ENCODE measurements at places on chromosomes 5 and 9. TPM values are rescaled to one million over a fixed set of nuclear protein-coding genes. Genes with fewer than 3 reads are reported as not detected.

Gene FBP2
- not detected for total RNA-seq

Gene TRIM36
- total RNA-seq = 0.12 TPM

Gene PTGES
- total RNA-seq = 0.09 TPM

Gene ITGA2
- 3.5 TPM for total RNA-seq

Gene F2RL2
- total RNA-seq = not detected

DNA sequence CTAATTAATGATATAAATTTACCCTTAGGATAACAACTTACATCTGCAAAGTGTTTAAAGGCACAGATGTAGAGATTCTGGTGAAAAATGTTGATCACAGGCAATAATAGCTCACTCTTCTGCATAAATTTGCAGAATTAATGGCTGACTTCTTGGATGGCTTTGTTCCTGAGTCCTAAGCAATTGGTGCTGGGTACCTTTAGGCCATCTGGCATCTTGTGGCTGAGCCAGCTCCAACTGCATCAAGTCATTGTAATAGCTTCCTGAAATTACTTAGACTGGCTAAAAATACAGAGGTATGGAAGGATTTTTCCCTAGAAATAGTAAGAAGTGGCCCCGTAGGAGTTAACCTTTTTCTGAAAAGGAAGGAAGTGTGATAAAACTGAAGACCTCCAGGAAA lies 118.3 kb upstream of the MINAR2 start:
- H3K27ac ChIP-seq = no peak overlapping the region
- no peaks in the 10 kb centered on the region for H3K36me3 ChIP-seq
- H3K27me3 ChIP-seq = no peaks in the 10 kb centered on the region
- H3K4me1 ChIP-seq = no peaks in the 10 kb centered on the region
- no peak overlapping the region for H3K4me3 ChIP-seq

DNA sequence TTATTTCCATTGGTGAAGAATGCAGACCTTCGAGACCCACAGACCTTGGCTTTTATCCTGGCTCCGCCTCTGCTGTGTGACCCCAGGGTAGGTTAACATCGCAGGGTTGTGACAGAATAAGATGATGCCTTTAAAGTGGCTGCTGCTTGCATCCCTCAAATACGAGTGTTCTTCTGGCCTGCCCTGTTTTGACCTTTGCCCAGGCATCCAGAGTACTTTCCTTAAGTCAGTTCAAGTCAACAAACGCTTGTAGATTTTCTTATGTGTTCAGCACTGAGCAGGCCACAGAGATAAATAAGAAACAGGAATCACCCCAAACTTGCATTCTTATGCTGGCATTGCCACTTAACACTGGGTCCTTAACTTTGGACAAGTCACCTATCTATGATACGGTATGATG lies 50.2 kb downstream of the GPR21 start:
- H3K27me3 ChIP-seq = no peaks in the 10 kb centered on the region
- peaks cover 2% of the 10 kb centered on the region for H3K4me1 ChIP-seq
- no peak overlapping the region for H3K4me3 ChIP-seq
- no peak overlapping the region for H3K27ac ChIP-seq

- H3K4me1 ChIP-seq = no peaks in the 10 kb centered on the region
- DNase-seq = no peak
- no peaks in the 10 kb centered on the region for H3K36me3 ChIP-seq
- no peak overlapping the region for H3K27ac ChIP-seq
- H3K27me3 ChIP-seq = no peaks in the 10 kb centered on the region
- no peak overlapping the region for H3K4me3 ChIP-seq
Observed at GRCh38 chr5:61000887-61001286, 55.9 kb downstream of the NDUFAF2 start.

DNA sequence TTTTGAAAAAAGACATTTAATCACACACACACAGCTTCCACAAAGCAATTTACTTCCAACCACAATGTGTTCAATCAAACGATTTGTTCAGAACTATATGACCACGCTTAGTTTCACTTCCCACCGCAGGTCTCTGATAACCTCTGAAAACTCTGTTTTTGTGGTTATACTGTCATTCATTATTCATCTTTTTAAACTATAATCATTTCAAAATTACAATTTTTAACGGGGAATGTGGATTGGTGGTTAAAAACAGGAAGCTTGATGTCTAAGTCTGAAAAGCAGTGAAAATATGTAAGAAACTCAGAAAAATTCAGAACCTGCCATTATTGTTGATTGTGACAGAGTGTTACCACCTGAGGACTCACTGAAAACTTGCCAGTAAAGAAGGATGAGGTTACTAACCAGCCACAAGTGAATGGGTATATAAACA lies 12.7 kb upstream of the TMEM174 start:
- H3K27ac ChIP-seq = peak overlapping the region; percentile 49
- peaks cover 21% of the 10 kb centered on the region for H3K4me1 ChIP-seq
- peak; percentile 88 for DNase-seq

- no peak overlapping the region for H3K27ac ChIP-seq
- peaks cover 36% of the 10 kb centered on the region for H3K36me3 ChIP-seq
- H3K4me3 ChIP-seq = no peak overlapping the region
- no peaks in the 10 kb centered on the region for H3K27me3 ChIP-seq
Observed at GRCh38 chr9:129007766-129008468, 20.2 kb downstream of the SH3GLB2 start.

GRCh38 chr5:181043285-181044092 lies 3.4 kb downstream of the BTNL9 start:
- DNase-seq = no peak
- no peak overlapping the region for H3K4me3 ChIP-seq
- H3K27me3 ChIP-seq = peaks cover 17% of the 10 kb centered on the region
- H3K36me3 ChIP-seq = no peaks in the 10 kb centered on the region
- no peaks in the 10 kb centered on the region for H3K4me1 ChIP-seq

- H3K36me3 ChIP-seq = peaks cover 6% of the 10 kb centered on the region
- peaks cover 90% of the 10 kb centered on the region for H3K27me3 ChIP-seq
- no peak overlapping the region for H3K27ac ChIP-seq
- H3K4me1 ChIP-seq = peaks cover 26% of the 10 kb centered on the region
Observed at GRCh38 chr9:37032713-37033112, 1.4 kb downstream of the PAX5 start.

GRCh38 chr5:172777881-172778814 lies 7.2 kb upstream of the DUSP1 start:
- H3K4me1 ChIP-seq = peaks cover 35% of the 10 kb centered on the region
- H3K27me3 ChIP-seq = no peaks in the 10 kb centered on the region
- H3K36me3 ChIP-seq = no peaks in the 10 kb centered on the region
- peak overlapping the region; percentile 60 for H3K4me3 ChIP-seq
- peak; percentile 71 for DNase-seq
- peak overlapping the region; percentile 87 for H3K27ac ChIP-seq

- H3K4me1 ChIP-seq = peaks cover 29% of the 10 kb centered on the region
- H3K27ac ChIP-seq = peak overlapping the region; percentile 87
- DNase-seq = no peak
- H3K4me3 ChIP-seq = no peak overlapping the region
- H3K27me3 ChIP-seq = peaks cover 3% of the 10 kb centered on the region
- no peaks in the 10 kb centered on the region for H3K36me3 ChIP-seq
Observed at GRCh38 chr5:123439709-123440108, 16.5 kb upstream of the CEP120 start.

- no peak overlapping the region for H3K27ac ChIP-seq
- peaks cover 29% of the 10 kb centered on the region for H3K36me3 ChIP-seq
- no peaks in the 10 kb centered on the region for H3K27me3 ChIP-seq
Observed at GRCh38 chr9:100346836-100347235, 5.9 kb downstream of the TEX10 start.

GRCh38 chr9:126170286-126170823 lies 156.3 kb upstream of the MVB12B start:
- DNase-seq = no peak
- peaks cover 6% of the 10 kb centered on the region for H3K27me3 ChIP-seq
- H3K4me3 ChIP-seq = no peak overlapping the region

Measured in activated CD4-positive, alpha-beta T cell treated with anti-CD3 and anti-CD28 coated beads, Interleukin-2, amount 10 ng/mL, durations not matched to agents 24 days and 14 days (primary cell).